H4 (cell line): ENCODE measurements at places on chromosomes 16 and 17. TPM values are rescaled to one million over a fixed set of nuclear protein-coding genes. Genes with fewer than 3 reads are reported as not detected.

RPL19 gene
- 3,244 and 3,867 TPM in 2 replicates for total RNA-seq

- DNase-seq: no peak
Measured at GRCh38 chr17:6408276-6408675, 26.6 kb downstream of the AIPL1 start.

KRTAP1-5 gene
- total RNA-seq: 0.27 TPM in 1 of 2 replicates, not detected in the other

CCL1 gene
- total RNA-seq: not detected in 2 replicates

CCDC144A gene
- 0.19 and 0.49 TPM in 2 replicates for total RNA-seq

TNFRSF17 gene
- not detected in 2 replicates for total RNA-seq

DNA sequence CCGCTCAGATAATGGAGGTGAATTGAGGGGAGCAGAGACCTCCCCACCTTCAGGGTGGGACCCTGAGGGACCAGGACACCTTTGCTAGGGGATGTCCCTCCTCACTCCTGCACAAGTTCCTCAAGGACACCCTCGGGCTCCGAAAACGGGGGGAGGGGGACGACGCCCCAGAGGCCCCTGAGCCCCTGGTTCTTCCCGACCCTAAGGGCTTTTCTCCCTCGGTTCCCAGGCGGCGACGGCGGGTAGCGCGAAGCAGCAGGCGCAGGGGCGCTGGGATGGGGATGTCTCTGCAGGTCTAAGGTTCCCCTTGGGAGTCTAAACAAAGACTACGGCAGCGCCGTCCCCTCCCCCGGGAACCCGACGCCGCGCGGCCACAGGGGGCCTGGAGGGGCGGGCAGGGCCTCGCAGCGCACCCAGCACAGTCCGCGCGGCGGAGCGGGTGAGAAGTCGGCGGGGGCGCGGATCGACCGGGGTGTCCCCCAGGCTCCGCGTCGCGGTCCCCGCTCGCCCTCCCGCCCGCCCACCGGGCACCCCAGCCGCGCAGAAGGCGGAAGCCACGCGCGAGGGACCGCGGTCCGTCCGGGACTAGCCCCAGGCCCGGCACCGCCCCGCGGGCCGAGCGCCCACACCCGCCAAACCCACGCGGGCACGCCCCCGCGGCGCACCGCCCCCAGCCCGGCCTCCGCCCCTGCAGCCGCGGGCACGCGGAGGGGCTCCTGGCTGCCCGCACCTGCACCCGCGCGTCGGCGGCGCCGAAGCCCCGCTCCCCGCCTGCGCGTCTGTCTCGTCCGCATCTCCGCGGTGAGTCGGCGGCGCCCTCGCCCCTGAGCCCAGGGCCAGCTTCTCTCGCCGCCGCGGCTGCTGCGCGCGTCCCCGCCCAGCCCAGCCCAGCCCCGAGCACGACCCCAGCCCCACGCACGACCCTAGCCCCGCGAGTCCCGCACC, 36.7 kb upstream of the NDRG4 start:
- no peak for DNase-seq

DNA sequence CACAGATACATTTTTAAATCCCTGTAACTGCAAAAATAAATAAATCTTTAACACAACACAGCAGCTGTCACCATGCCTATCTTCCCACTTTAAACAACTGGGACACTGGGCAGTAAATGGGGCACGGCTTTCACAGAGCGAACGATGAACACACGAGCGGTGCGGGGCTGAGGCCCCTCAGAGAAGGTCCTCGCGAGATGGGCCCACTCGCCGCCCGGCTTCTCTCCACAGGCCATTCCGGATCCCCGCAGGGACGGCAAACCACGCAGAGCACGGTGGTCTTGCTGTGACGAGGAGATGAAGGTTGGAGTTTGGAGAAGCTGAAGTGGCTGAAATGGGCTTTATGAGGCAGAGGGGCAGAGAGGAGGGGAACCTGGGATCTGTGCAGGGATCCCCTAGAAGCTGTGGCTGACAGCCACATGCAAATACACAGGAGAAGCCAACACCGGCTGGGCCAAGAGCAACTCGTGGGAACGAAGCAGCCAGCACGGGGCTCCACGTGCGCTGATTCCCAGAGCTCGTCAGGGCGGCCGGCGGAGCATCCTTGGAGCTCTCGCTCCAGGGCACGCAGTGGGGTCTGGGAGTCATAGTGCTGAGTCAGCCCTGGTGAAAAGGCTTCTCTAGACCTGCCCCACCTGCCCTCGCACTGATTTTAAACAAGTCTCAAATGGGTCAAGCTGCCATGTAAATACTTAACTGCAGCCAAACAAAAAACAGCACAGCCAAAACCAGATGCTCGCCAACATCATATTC, 31.7 kb downstream of the CCDC57 start:
- DNase-seq: no peak

GRCh38 chr16:67204076-67204475, 5.1 kb downstream of the ELMO3 start:
- no peak for DNase-seq

- DNase-seq: no peak
Measured at GRCh38 chr17:34712481-34713195, 133.3 kb downstream of the TMEM132E start.

P2RX1 gene
- not detected in 2 replicates for total RNA-seq

GRCh38 chr17:37849617-37849972, 74.6 kb upstream of the TBC1D3K start:
- no peak for DNase-seq

- peak; percentile 61 for DNase-seq
Measured at GRCh38 chr17:59427425-59427921, 96.0 kb downstream of the YPEL2 start.

DNA sequence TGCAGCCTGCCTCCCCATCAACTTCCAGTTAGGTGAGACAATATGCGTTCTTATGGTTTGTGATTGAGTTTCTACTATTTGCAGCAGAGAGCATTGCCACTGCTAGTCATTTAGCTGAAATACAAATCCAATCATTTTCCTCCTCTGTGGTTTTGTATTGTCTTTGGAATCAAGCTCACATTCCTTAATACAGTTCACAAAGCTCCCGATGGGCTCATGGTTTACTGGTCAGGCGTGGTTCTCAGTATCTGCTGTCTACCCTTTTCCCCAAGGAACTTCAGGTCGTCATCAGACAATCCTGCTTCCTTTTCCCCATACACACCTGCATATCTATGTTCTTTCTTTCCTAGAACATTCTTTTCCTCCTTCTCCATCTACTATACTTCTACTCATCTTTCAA, 69.6 kb upstream of the GAS7 start:
- no peak for DNase-seq

DNA sequence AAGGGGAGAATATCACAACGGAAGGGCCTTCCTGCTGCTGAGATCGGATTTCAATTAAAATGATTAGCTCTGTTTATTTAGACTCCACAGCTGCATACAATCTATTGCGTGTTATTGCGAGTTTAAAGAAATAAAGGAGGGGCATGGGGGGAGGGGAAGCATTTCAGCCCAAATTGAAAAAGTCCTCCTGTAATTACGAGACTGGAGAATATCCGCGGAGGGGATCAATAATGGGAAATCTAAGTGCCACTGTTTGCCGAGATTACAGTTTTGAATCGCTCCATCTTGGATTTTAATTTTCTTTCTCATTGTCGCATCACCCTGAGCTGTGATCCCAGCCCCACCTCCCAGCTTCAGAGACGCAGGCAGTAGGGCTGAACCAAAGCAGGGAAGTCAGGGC, 15.7 kb upstream of the RPL38 start:
- DNase-seq: no peak

- DNase-seq: peak; percentile 88
Measured at GRCh38 chr16:47460711-47461597, at the start of the genes ITFG1 and PHKB. TSS of gene ITFG1 (minus strand) at chr16:47461063. CDS start at chr16:47461045, 18 bp downstream. TSS of gene PHKB (plus strand) at chr16:47461331. CDS start at chr16:47461351, 20 bp downstream.

DNA sequence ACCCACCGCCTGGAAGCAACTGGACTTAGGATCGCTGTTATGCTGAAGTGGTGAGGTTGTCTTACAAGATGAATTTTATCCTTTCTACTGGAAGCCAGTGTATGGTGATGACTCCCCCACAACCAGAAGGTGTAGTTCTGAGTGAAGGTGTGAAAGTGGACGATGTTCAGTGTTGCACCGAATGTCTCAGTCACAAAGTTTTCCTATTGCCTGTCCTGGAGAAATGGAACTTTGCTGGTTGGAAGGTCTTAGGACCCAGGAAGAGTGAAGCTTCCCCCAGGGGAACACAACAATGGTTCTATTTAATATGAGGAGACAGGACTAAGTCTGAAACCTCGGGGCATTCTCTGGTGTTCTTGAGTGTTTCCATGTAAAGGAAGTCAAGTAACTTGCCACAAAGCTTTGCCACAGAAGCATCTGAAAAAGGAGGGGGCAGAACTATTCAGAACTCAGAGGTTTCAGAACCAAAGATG, 44.2 kb downstream of the USP22 start:
- no peak for DNase-seq

MPO gene
- total RNA-seq: not detected in 2 replicates

DNA sequence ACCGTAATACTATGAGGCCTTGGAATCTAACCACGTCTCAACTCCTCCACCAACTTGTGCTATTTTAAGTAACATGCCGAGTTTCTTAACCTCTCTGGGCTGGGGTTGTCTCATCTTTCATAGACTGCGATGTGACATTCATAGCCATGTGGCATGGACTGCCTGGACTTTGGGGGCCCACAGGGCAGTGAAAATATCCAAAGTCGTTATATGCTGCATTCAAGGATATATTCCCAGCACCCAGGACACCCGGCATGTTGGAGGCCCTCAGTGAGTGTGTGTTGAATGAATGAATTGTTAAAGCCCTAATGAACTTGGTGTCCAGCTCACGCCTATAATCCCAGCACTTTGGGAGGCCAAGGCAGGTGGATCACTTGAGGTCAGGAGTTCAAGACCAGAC, 203.1 kb downstream of the CBLN1 start:
- DNase-seq: no peak

DNA sequence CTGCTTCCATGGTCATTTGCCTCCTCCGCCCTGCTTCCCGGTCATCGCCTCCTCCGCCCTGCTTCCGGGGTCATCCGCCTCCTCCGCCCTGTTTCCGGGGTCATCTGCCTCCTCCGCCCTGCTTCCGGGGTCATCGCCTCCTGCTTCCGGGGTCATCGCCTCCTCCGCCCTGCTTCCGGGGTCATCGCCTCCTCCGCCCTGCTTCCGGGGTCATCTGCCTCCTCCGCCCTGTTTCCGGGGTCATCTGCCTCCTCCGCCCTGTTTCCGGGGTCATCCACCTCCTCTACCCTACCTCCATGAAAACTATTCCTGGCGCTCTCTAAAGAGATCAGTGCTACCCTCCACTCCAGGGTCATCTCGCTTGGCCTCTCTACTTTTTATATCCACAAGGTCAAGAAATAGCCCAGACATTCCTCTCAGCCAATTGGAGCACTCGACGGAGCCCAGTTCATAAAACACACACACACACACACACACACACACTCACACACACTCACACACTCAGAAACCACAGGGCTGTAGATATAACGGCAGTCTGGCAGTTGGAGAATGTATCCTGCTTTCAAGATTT, 44.8 kb downstream of the TRARG1 start:
- DNase-seq: no peak

DNA sequence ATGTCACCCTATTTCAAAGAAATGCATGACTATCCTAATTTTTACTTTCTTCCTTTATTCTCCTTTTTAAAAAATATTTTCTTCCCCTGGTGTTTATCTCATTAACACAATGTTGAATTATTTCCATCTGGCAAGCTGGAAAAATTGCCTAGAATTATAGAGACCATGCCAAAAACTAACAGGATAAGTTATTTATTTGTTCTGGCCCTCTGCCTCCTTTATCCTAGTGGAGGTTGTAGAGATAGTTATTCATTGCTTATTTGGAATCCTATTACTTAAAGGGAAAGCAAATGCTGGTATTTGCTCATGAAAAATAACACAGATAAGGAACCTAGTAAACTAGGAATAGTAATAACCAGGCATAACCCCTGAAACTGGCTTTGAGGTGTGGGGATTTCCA, 684.9 kb upstream of the KIF2B start:
- no peak for DNase-seq

- DNase-seq: no peak
Measured at GRCh38 chr16:86181526-86181925, 282.6 kb downstream of the IRF8 start.

DNA sequence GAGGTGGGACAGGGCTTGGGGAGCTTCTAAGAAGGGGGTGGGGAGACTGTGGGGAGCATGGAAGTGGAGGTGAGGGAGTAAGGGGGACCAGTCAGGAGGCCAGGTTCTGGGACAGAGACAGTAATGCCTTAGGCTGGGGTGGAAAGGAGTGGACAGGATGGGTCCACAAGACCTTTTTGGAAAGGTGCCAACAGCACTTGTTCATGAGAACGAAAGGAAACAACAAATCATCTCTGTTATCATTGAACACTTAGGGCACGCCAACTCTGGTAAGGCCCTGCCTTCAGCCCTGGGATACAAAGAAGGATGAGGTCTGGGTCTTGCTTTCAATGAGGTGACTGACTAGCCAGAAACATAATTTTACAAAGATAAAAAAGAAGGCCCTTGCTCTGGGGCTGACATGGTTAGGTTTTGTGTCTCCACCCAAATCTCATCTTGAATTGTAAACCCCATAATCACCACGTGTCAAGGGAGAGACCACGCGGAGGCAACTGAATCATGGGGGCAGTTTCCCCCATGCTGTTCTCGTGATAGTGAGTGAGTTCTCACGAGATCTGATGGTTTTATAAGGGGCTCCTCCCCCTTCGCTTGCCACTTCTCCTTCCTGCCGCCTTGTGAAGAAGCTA, 113.8 kb downstream of the SLC39A11 start:
- no peak for DNase-seq

MYH13 gene
- total RNA-seq: not detected in 2 replicates

GRCh38 chr16:4762205-4762604, 4.8 kb downstream of the ZNF500 start:
- no peak for DNase-seq

DNA sequence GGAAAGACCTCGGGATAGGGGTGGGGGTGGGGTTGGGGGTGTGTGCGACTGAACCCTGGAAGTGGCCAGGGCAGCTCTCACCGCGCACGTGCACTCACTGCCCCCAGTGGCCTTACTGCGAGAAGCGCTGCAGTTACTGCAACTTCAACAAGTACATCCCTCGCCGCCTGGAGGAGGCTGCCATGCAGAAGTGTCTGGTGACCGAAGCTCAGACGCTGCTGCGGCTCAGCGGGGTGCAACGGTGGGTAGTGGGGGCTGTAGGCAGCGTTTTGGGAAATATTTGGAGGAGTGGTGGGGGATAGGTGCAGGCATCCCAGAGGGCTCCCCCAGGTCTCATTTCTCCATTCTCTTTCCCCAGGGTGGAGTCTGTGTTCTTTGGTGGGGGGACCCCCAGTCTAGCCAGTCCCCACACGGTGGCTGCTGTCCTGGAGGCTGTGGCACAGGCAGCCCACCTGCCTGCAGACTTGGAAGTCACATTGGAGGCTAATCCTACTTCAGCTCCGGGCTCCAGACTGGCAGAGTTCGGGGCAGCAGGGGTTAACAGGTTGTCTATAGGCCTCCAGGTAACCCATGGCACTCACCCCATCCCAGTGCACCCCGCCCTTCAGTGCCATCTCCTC, 972 bp downstream of the RSAD1 start:
- peak; percentile 92 for DNase-seq

- DNase-seq: no peak
Measured at GRCh38 chr16:372302-372983, 2.1 kb upstream of the MRPL28 start.

FAM222B gene
- total RNA-seq: 3.6 and 4.1 TPM in 2 replicates

- no peak for DNase-seq
Measured at GRCh38 chr17:76384987-76385891, 830 bp downstream of the SPHK1 start.

DNA sequence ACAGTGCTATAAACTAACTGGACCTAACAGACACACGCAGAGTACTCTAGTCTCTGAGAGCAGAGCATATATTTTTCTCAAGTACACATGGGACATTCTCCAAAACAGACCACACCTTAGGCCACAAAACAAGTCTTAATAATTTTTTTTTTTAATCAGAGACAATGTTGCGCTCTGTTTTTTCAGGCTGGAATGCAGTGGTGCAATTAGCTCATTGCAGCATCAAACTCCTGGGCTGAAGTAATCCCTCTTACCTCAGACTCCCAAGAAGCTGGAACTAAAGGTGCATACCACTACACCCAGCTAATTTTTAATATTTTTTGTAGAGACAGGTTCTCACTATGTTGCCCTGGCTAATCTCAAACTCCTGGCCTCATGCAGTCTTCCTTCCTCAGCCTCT, 37.7 kb downstream of the ULK2 start:
- no peak for DNase-seq
